ENCODE measurements at places on chromosomes 4 and X. TPM values are rescaled to one million over a fixed set of nuclear protein-coding genes. Genes with fewer than 3 reads are reported as not detected.

DNA sequence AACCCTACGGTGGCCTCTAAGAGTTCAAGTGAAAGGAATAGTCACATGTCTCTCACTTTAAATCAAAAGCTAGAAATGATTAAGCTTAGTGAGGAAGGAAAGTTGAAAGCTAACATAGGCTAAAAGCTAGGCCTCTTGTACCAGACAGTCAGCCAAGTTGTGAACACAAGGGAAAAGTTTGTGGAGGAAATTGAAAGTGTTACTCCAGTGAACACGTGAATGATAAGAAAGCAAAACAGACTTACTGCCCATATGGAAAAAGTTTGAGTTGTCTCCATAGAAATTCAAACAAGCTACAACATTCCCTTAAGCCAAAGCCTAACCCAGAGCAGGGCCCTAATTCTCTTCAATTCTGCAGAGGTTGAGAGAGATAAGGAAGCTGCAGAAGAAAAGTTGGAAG lies 51.5 kb upstream of the RAB9B start:
- DNase-seq = no peak

Gene MGAT4D
- not detected for total RNA-seq

Gene C4orf50
- 0.19 TPM for total RNA-seq

DNA sequence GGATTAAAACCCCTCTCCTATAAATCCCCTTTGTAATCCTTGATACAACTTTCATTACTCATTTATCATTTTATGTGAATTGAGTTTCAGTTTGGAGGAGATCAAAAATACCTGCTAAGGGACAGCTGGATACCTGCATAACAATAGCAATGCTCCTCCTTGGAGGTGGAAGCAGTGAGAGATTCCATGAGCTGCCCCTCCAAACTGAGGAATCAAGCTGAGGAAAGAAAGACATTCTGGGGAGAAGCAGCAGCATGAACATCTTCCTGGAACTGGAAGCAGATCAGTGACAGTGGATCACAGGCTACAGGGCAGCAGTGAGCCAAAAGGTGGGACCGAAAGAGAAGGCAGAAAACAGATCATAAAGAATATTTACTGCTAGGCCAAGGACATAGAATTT lies 199.8 kb upstream of the CNKSR2 start:
- no peak for DNase-seq

- no peak for DNase-seq
These were observed 2497.3 kb downstream of the ARAP2 start for GRCh38 chr4:33746979-33747378.

DNA sequence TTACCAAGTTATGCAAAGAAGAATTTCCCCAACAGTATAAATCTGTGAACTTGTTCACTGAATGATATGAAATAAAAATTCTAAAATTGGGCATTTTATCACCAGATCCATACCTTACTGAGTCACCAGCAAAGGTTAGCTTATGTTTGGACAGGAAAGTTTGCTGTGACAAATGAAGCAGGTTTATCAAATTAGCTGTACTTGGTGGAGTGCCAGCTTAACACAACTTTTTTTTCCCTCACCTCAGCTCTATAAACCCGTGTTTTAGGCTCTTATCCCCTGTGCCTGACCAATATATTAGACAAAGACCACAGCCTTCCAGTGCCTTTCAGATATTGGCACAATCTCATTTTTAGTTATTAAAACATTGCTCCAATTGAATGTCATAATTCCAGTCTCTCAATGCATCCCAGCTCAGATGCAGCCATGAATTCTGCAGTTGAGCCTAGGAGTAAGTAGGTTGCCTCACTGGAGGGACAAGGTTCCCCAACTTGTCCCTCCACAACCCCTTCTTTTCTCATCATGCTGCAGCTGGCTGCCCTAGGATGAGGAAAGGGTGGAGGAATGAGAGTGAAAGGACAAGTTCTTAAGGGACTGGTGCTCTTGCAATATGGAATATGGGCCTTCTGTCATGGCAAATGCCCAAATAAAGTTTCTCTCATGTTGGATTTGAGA lies 27.0 kb upstream of the PDGFC start:
- DNase-seq = no peak

Gene MAGEC2
- not detected for total RNA-seq

DNA sequence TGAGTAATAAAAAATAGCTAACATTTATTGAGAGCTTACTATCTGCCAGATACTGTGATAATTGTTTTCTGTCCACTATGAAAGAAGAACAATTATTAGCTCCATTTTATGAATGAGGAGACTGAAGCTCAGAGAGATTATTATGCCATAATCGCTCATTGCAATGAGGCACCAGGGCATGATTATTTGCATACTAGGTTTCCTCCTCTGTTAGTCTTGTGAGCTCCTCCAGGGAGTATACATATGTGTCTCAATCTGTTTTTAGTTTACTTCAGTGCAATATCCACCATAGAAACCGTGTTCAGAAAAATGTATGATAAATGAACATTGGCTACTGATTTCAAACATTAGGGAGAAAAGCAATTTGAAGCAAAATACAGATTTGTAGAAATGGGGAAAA lies 139.4 kb upstream of the OTUD4 start:
- DNase-seq = no peak

DNA sequence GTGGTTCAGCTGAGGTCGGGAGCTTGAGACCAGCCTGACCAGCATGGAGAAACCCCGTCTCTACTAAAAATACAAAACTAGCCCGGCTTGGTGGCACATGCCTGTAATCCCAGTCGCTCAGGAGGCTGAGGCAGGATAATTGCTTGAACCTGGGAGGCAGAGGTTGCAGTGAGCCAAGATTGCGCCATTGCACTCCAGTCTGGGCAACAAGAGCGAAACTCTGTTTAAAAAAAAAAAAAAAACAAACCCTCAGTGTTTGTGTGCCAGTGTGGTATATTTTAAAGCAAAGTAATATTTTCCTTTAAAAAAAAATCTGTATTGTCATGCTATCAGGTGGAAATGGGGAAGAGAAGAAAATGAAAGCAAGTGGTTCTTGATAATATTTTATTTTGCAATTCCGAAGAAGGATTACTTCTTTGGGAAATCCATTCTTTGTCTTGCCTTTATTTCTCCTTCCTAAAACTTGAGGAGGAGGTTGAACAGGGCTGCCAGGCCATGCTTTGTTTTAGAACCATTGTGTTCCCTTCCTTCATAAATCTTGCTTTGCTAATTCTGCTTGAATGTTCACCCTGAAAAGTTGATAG lies 14.4 kb downstream of the ALG13 start:
- no peak for DNase-seq

- DNase-seq = no peak
These were observed 932.6 kb downstream of the C4orf33 start for GRCh38 chr4:130028552-130028951.

Gene TMEM192
- 10.5 TPM for total RNA-seq

Gene CD99L2
- 19.2 TPM for total RNA-seq

GRCh38 chrX:148609515-148610327 lies 109.3 kb downstream of the AFF2 start:
- DNase-seq = no peak

- peak; percentile 19 for DNase-seq
These were observed 37.9 kb downstream of the RELL1 start for GRCh38 chr4:37648084-37648817.

- no peak for DNase-seq
These were observed 82.4 kb upstream of the PACRGL start for GRCh38 chr4:20617678-20618396.

GRCh38 chr4:176592976-176593670 lies 199.6 kb downstream of the VEGFC start:
- no peak for DNase-seq

- DNase-seq = peak; percentile 26
These were observed 48.3 kb downstream of the ABLIM2 start for GRCh38 chr4:8110071-8110986.

- DNase-seq = no peak
These were observed 447 bp downstream of the PDZD11 start for GRCh38 chrX:70289168-70289792.

- no peak for DNase-seq
These were observed 365.7 kb upstream of the MAD2L1 start for GRCh38 chr4:120432301-120432860.

GRCh38 chr4:109410776-109411175 lies 22.8 kb upstream of the SEC24B start:
- DNase-seq = no peak

DNA sequence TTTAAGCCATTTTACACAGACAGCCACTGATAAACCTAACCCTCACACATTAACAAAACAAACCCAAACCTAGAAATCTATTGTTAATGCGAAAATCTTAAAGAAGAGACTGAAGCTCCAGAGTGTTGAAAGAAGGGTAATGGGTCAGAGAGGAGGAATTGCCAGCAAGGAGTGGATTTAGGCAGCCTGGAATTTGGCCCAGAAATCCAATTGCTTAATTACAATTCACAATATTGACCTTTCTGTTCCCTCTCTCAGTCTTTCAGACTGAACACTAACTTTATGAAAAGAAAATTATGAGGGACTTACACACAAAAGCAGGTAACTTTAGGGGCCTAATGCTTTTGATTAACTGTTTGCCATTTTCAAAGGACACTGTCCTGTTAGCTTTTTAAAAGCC lies 185.2 kb upstream of the GPC4 start:
- DNase-seq = no peak

Gene TMSB15A
- 113 TPM for total RNA-seq

GRCh38 chrX:104084063-104084462 lies 8.0 kb upstream of the TMSB15C start:
- DNase-seq = no peak

DNA sequence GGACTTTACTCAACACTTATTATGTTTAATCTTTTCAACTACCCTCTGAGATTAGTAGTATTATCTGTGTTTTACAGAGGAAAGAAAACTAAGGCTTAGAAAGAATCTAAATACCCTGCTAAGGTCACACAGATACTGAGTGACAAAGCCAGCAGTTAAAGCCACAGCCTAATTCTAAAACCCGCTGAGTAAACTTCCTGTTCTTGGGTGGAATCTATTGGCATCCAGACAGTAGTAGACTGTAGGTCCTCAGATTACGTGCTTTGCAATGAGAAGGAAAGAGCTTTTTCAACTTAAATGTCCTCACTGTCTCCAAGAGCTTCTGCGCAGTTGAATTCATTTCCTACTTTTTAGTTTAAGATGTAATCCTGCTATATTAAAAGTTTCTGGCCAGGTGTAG lies 126.0 kb downstream of the TENM3 start:
- no peak for DNase-seq

DNA sequence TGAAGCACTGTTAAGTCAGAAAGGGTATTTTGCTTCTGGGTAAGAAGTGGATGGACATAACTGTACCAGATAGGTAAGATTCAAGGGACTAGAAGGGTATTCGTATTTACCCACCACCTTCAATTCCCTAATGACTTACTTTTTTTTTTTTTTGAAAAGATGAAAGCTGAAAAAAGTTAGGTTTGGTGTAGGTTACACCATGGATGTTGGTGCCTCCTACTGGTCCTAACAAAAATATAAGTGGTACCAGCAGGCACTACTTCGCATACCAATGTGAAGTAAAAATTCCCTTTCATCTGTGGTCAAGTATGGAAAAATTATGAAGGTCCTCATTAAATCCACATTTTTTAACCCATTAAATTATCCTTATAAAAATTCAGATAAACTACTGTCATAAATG lies 7.2 kb downstream of the ANKRD17 start:
- DNase-seq = no peak

Measured in progenitor cell of endocrine pancreas (in vitro differentiated cells).